ENCODE measurements at places on chromosomes 3 and 15.

- no peak for DNase-seq
- no peaks in the 10 kb centered on the region for H3K36me3 ChIP-seq
- no peak overlapping the region for H3K4me3 ChIP-seq
- H3K4me1 ChIP-seq = peaks cover 17% of the 10 kb centered on the region
- peak overlapping the region; percentile 52 for H3K27ac ChIP-seq
- H3K27me3 ChIP-seq = no peaks in the 10 kb centered on the region
Measured at GRCh38 chr15:62816342-62817069, 226.0 kb upstream of the TPM1 start.

- no peaks in the 10 kb centered on the region for H3K36me3 ChIP-seq
- DNase-seq = no peak
- no peaks in the 10 kb centered on the region for H3K4me1 ChIP-seq
- H3K27ac ChIP-seq = no peak overlapping the region
- H3K4me3 ChIP-seq = no peak overlapping the region
- H3K27me3 ChIP-seq = no peaks in the 10 kb centered on the region
Measured at GRCh38 chr3:99668044-99668443, 29.6 kb downstream of the COL8A1 start.

DNA sequence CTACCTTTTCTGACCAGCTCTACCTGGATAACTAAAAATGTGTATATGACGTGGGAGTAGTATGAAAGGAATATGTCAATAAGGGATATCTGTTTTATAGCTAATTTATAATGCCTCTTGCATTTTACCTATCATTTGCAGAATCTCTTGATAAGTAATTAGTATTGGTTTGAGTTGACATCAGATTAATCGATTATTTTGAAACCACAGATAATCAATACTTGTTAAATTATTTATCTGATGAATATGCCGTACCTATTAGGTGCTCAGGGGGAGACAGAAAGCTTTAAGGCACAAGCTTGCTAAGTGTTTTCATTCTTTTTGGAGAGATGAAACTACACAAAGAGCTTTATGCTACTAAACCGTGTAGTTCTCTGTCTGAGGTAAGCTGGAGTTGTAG lies 24.3 kb downstream of the NR1D2 start:
- DNase-seq = no peak
- H3K36me3 ChIP-seq = no peaks in the 10 kb centered on the region
- H3K27me3 ChIP-seq = no peaks in the 10 kb centered on the region
- H3K27ac ChIP-seq = peak overlapping the region; percentile 84

GRCh38 chr3:66456711-66457173 lies 44.1 kb downstream of the LRIG1 start:
- H3K27me3 ChIP-seq = no peaks in the 10 kb centered on the region
- peaks cover 59% of the 10 kb centered on the region for H3K4me1 ChIP-seq
- DNase-seq = peak; percentile 53
- H3K36me3 ChIP-seq = no peaks in the 10 kb centered on the region
- H3K4me3 ChIP-seq = peak overlapping the region; percentile 7

- DNase-seq = no peak
- H3K27ac ChIP-seq = no peak overlapping the region
- H3K4me3 ChIP-seq = no peak overlapping the region
- peaks cover 11% of the 10 kb centered on the region for H3K4me1 ChIP-seq
- no peaks in the 10 kb centered on the region for H3K27me3 ChIP-seq
Measured at GRCh38 chr3:178198329-178198728, 337.9 kb upstream of the KCNMB2 start.

DNA sequence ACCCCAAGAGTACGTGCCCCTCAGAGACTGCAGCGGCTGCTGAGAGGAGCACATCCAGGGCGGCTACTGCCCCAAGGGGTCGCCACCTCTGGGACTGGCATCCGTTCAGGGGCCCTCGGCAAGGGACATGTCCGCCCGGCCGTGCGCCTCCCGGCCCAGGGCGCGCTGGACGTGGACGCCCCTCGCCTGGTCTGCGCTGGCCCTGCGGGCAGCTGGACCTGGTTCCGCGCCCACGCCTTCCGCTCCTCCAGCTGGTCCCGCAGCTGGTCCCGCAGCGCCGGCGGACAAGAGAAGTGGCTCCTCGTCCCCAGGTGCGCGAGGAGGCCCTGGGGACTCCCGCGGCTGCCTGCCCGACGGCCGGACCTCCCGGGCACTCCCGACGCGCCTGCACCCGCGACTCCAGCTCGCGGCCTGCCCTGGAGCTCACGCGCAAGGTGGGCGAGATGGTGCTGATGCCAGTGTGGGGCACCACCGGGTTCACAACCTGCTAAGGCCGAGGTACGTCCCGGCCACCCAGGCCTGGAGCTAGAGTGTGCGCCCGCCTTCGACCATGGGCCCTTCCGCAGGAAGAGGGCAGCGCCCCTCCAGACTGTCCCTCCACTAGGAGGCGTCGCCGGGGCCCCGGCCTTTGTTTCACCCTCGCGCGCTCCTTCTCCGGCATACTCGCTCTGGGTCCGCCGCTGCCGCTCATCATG lies 14.4 kb upstream of the GP9 start:
- no peaks in the 10 kb centered on the region for H3K36me3 ChIP-seq
- H3K4me3 ChIP-seq = peak overlapping the region; percentile 24
- H3K27me3 ChIP-seq = peaks cover 25% of the 10 kb centered on the region

DNA sequence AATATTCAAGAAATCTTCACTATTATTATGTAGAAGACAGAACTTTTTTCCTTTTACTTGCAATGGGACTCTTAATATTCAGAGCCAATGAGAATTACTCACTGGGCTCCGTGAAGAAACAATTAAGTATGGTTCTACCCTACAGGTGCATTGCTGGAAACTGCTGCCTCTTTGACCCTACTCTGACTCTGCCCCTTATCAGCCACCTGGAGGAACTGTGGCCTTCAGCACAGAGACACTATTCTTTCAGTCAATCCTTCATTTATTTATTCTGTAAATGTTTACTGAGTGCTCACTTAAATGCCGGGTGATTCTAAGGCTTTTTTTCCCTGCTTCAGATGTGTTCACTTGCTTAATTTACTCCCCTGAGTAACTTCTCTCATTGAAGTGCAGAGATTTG lies 163.2 kb downstream of the SYNPR start:
- H3K27me3 ChIP-seq = no peaks in the 10 kb centered on the region
- H3K4me1 ChIP-seq = no peaks in the 10 kb centered on the region
- H3K36me3 ChIP-seq = no peaks in the 10 kb centered on the region
- DNase-seq = no peak
- no peak overlapping the region for H3K27ac ChIP-seq

GRCh38 chr15:101006931-101007691 lies 88.0 kb downstream of the LRRK1 start:
- H3K4me1 ChIP-seq = no peaks in the 10 kb centered on the region
- H3K4me3 ChIP-seq = no peak overlapping the region
- no peak overlapping the region for H3K27ac ChIP-seq
- H3K36me3 ChIP-seq = no peaks in the 10 kb centered on the region
- peak; percentile 59 for DNase-seq
- H3K27me3 ChIP-seq = no peaks in the 10 kb centered on the region

- no peaks in the 10 kb centered on the region for H3K4me1 ChIP-seq
- H3K27me3 ChIP-seq = no peaks in the 10 kb centered on the region
- DNase-seq = no peak
- H3K36me3 ChIP-seq = no peaks in the 10 kb centered on the region
- H3K4me3 ChIP-seq = no peak overlapping the region
Measured at GRCh38 chr15:57570994-57571393, 20.7 kb upstream of the MYZAP start.

DNA sequence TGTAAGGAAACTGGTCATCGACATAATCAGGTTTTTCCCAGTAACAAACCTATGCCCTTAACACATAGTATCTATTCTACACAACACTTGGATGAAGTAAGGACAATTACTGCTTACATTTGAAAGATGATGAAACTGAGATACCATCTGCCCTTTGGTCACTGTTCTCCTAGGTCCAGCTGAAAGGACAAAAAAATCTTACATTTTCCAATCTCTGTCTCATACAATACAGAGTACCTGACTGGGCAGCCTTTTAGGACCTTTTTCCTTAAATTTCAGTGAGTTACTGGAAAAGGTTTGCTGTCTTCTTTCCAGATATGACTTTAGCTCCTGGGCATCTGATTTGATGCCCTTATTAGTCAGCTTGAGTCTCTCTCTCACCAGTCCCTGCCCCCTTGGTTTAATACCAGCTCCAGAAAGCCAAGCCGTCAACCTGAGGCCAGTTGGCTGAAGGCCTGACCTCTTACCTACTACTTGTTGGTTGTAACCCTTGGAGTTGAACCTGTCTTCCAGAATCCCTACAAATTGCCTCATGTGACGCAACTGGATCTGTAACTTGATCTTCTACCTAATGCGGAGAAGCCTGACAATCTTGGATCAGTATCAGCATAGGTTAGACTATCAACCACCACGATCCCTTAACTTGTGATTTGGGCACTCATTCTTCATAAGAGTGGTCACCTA lies 355.3 kb upstream of the ZNF385D start:
- no peaks in the 10 kb centered on the region for H3K27me3 ChIP-seq
- no peak overlapping the region for H3K27ac ChIP-seq
- no peak for DNase-seq
- H3K4me3 ChIP-seq = no peak overlapping the region
- H3K4me1 ChIP-seq = peaks cover 3% of the 10 kb centered on the region
- no peaks in the 10 kb centered on the region for H3K36me3 ChIP-seq

Measured in gastrocnemius medialis (tissue), 4 donors.